ENCODE measurements at places on chromosomes 2 and 18.

GRCh38 chr2:188089901-188090300, 201.8 kb upstream of the GULP1 start:
- no peak for DNase-seq

DNA sequence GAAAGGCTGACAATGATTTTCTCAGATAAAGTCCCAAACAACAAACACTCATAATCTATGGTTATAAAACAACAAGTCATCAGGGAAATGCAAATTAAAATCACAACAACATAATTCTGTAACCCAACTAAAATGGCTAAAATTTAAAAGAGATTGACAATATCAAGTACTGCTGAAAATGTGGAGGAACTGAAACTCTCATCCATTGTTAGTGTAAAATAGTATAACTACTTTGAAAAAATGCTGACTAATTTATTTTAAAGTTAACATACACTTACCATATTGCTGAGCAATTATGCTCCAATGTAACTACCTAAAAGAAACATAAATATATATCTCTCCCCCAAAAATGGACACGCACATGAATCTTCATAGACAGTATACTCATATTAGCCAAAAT, 245.9 kb upstream of the SPOPL start:
- DNase-seq, result no peak

GRCh38 chr2:192184349-192184748, 10.4 kb downstream of the TMEFF2 start:
- no peak for DNase-seq

DNA sequence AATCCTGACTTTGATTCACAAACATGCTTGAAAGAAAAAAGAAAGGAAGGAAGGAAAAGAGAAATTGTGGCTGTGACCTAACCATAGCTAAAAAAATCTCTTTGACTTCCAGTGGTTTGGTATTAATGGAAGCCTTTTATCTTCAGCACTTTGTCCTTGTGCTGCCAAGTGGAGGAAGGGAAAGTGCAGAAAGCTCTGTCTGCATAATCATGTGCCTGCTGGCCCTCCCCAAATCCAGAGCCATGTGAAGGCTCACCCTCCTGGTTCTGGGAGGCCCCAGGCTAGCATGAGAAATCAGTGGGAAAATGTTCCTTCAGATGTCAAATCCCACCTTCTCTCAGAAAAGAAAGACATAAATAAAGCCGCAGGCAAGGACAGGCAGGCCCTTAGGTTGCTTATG, 48.3 kb upstream of the BMPR2 start:
- DNase-seq, result no peak

GRCh38 chr2:120305937-120306490, 39.9 kb upstream of the INHBB start:
- no peak for DNase-seq

GRCh38 chr2:186205254-186205911, 280.7 kb upstream of the ZC3H15 start:
- DNase-seq, result no peak

- no peak for DNase-seq
Measured at GRCh38 chr2:40034801-40035200, 255.7 kb upstream of the THUMPD2 start.

GRCh38 chr18:57347784-57348183, 4.6 kb upstream of the ST8SIA3 start:
- DNase-seq, result no peak

DNA sequence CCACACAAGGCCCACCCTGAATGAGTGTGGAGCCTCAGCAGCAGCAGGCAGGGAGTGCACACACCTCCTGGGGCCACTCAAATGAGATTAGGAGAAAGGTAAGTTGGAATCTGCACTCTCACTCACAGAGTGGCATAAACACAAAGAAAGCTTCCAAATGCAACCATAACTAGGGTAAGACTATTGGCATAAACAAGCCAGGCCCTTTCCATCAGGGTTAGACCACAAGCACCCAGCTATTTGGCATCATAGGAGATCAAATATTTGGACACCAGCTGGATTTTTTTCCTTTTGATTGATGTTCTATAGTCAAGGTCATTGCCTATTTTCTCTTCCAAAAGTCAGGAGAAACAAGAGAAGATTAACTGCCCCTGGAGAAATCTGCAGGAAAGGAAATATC, 471.5 kb downstream of the TXNL1 start:
- no peak for DNase-seq

DNA sequence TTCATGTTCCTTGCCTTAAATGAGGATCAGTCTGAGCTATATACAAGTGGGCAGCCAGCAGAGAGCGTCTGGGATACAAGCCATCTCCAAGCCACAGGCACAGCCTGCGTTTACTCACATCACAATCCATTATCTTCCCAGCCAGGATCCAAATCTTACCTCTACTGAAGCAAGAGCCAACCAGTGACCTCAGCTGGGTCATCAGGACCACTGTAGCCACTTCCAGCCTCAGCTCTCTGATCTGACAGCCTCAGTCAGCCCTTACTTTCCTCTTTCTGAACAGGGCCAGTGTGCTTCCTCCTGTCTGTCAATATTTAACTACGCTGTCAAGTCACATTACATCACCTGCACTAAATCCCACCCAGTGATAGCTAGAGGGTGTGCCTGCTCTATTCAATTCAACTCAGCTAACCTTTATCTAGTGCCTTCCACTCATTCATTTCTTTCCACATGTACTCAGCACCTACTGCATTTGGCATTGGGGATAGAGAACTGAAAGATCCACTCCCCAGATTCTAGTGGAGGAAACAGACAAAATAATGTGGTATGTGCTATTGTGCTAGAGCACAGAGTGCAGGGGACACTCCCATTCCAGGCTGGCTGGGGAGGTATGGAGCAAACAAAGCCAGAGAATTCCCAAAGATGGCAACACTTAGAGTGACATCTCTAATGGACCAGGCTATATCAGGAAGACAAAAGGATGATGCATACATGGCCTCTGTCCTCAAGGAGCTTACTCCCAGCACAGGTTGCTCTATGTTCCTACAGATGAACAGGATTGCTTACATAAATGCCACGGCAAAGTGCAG, 146.5 kb downstream of the NCKAP5 start:
- DNase-seq, result peak; percentile 78

DNA sequence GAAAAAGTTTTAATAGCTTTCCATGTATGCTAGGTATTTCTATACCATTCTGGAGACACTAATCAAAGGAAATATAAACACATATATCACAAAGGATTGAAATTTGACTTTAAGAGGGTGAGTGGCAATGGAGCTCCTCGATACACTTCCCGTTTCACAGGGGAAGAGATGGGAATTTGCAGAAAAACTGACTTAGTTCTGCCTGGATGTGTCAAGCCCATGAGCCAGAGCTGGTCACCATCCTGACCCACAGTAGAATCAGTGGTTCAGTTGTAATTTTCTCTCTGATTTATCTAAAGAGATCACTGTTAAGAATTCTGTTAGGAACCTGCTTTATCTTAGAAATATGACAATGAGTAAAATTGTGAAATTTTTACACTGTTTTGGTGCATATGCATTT, 34.2 kb downstream of the PLCL1 start:
- no peak for DNase-seq

- DNase-seq, result no peak
Measured at GRCh38 chr2:30580391-30580790, 133.3 kb downstream of the LCLAT1 start.

- no peak for DNase-seq
Measured at GRCh38 chr2:23541503-23542229, 156.7 kb downstream of the KLHL29 start.

GRCh38 chr18:48861181-48861708, 89.5 kb downstream of the SMAD7 start:
- no peak for DNase-seq

DNA sequence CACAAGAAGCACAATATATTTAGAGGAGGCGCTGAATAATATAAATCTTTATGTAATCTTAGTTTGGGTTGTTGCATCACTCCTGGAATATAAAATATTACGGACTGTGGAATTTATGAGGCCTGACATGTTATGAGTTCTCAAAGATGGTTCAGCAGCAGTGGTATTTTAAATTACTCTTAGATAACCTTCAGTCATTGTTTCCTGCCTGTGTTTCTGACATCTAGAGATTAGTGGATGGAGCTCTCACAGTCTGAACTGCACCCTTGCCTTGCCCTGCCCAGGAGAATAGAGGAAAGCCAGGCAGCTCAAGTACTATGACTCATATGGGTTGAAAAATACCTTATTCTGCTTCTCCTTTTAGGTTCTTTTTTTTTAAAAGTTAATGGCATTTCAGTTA, 70.0 kb downstream of the ACSL3 start:
- no peak for DNase-seq

DNA sequence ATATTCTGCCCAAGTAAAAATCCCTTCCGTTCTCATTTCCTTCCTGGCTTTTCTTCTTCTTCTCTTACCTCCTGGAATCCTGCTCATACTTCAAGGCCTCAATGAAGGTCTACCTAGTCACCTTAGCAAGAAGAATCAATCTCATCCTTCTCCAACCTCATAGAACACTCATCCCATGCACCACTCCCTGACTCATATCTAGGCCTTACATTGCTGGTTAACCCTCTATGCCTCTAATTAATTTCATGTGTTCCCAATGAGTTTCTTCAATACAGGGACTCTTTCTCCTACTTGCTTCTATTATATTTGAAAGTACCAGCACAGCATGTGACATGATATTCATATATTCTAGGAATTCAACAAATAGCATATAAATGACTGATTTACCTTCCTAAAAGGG, 63.0 kb downstream of the BCL11A start:
- DNase-seq, result no peak

- DNase-seq, result no peak
Measured at GRCh38 chr2:7867867-7868266, 814.0 kb upstream of the ID2 start.

- no peak for DNase-seq
Measured at GRCh38 chr2:230010501-230010900, 58.2 kb downstream of the SLC16A14 start.

DNA sequence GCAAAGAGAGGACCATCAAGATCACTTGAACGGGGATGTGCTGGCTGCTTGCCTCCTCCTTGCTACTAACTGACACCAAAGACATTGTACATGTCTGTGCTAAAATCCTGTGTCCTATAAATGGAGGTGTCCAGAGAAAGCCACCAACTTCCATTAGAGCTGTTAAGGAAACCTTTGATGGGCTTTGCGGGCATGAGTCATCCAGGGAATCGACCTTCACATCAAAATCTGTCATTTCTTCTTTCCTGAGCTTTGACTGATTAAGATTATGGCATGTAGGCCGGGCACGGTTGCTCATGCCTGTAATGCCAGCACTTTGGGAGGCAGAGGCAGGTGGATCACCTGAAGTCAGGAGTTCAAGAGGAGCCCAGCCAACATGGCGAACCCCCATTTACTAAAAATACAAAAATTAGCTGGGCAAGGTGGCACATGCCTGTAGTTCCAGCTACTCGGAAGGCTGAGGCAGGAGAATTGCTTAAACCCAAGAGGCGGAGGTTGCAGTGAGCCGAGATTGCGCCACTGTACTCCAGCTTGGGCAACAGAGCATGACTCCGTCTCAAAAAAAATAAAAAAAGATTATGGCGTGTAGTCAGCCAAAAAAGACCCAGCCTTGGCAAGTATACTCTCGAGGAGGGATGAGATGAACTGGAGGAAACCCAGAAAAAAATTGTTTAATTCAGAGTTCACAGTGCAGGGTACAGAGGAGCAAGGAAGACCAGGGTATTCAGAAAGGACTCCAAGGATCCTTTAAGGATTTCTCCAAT, 115.8 kb downstream of the CABLES1 start:
- no peak for DNase-seq

DNA sequence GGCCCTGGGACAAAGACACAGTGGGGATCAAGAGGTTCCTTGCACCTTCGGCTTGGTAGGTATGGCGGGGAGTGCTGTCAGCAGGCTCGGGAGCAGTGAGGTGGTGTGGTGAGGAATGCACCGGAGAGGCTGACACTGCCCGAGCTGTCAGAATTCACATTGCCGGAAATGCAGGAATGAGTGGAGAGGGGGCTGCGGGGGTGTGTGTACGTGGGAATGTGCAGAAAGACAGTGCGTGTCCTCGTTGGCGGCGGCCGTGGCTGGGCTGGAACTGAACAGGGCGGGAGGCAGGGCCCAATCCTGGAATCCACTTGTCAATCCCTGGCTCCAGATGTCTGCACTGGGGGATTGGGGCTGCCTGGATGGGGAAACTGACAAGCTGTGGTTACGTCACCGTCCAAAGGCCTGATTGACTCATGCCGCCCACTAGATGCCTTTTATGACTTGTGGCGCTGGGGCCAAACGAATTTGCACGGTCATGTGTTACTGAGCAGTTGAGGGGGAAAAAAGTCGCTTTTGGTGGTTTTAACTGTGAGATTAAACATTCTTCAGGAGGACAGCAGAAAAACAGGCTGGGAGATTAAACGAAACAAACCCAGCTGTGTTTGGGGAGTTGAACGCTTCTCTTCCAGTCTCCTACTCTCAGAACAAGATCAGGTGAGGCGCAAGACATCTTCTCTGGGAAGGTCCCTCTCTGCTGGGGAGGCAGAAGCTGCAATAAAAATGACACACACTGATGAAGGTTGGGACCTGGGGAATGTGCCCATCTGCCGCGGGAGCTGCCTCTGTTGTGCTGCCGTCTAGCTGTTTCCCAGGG, 189.4 kb upstream of the GLI2 start:
- DNase-seq, result no peak

DNA sequence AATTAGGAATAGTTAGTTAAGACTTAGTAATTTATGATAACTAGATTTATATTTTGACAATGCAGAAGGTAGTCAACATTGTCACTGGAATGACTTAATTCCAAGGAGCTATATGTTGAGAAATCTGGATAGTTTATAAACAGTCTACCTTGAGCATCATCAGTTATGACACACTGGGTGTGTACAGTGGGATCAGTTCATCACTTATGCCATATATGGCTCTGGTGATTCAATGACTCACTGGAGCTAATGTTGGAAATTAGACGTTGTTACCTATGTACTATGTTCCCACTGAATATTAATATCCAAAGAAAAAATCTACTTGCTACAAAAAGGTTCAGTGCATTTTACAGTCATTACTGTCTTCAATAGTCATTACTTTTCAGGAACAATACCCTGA, 34.0 kb upstream of the ITPRID2 start:
- DNase-seq, result no peak

- no peak for DNase-seq
Measured at GRCh38 chr18:48835745-48836170, 115.0 kb downstream of the SMAD7 start.

DNA sequence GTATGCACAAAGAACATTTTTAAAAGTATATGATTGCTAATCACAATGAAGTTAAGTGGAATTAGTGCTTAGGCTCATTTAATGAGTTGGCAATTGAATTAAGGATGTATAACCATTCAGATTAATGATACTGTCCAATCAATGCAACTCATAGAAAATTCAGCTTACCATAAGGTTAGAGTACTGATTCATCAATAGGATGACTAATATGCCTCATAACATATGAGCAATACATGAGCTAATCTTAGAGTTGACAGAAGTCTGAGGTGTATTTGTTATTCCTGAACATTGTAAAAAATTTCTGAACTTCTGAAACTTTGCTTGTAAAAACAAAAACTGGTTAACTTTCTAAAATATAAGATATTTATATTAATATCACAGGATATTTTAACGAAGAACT, 118.3 kb upstream of the NETO1 start:
- no peak for DNase-seq

GRCh38 chr2:31161637-31162036, 23.4 kb upstream of the GALNT14 start:
- no peak for DNase-seq

Measured in NCI-H1092 treated with DMSO at 0.1 percent for 48 hours (cell line).